ENCODE measurements at places on chromosomes 3 and 15.

DNA sequence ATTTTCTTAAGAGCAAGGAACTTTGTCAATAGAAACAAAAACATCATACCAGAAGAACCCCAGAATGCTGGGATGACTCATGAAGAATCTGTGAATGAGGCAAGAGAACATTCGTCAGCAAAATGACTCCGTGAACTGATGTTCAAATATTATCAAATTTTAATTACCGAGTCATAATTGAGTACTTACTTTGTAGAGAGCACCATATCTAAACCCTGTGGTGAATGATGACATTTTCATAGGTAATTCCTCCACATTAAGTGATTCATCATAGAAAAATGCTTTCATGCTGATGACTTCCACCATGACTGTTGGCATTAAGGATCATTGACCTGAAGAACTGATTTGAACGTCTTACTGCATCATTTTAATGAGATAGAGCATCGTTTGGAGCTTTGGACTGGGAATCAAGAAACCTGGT, 56.3 kb downstream of the PPARG start:
- DNase-seq: no peak

GRCh38 chr3:15634671-15635070, 33.1 kb downstream of the BTD start:
- DNase-seq: no peak

DNA sequence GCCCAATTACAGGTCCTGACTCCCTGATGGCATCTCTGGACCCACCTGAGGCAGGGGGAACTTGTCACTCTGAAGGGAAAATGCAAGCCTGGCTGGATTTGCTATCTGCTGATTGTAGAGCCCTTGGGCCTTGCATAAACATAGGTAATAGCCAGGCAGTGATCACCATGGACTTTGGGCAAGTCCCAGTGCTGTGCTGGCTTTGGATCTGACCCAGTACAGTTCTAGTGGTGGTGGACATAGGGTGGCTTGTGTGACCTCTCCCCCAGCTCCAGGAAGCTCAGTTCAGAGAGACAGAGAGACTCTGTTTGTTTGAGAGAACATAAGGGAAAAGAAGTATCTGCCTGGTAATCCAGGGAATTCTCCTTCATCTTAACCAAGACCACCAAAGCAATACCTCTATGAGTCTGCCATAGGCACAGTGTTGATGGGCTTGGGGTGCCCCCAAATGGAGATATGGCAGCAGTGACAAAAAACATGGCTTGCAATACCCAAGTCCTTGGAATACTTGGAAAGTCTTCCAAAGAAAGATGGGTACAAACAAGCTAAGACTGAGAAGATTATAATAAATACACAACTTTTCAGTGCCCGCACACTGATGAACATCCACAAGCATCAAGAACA, 348.5 kb downstream of the PYDC2 start:
- no peak for DNase-seq

GRCh38 chr3:184680385-184681345, 31.2 kb downstream of the MAGEF1 start:
- DNase-seq: no peak

GRCh38 chr15:35998663-35999602, 453.0 kb upstream of the DPH6 start:
- DNase-seq: no peak

DNA sequence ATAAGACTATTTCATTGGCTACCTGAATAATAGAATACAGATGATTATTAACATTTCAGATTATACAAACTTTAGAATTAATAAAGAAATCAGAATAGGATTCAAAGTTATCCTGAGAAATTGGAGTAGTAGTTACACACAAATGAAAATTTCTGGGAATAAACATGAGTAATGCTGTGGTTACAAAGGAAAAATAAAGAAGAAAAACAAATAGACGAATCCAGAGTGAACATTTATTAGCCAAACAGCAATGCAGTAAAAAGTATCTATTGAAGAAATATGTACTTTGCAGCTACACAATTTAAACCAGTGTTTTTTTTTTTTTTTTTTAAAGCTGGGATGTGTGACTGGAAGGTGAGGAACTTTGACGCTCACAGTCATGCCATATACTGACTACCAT, 1159.2 kb downstream of the TUSC7 start:
- DNase-seq: no peak

GRCh38 chr3:134621854-134622253, 29.0 kb downstream of the KY start:
- no peak for DNase-seq

GRCh38 chr3:194777729-194778128, 92.0 kb downstream of the FAM43A start:
- DNase-seq: no peak

DNA sequence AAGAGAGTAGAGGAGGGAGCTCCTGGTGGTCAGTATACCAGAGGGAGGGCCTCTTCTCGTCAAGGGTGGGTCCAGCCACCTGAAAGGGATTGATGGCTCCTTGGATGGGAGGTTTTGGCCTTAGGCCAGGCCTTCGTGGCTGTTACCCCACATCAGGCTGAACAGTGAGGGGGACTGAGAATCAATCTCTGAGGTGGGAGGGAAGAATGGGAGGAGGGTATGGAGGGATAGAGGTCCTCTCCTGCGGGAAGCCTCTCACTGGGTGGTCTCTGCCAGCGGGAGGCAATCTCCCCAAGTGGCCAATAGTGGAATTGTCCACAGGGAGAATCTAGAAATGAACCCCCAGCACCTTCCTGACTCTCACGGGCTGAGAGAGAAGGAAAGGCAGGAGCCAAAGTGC, 53.5 kb downstream of the BSN start:
- no peak for DNase-seq

DNA sequence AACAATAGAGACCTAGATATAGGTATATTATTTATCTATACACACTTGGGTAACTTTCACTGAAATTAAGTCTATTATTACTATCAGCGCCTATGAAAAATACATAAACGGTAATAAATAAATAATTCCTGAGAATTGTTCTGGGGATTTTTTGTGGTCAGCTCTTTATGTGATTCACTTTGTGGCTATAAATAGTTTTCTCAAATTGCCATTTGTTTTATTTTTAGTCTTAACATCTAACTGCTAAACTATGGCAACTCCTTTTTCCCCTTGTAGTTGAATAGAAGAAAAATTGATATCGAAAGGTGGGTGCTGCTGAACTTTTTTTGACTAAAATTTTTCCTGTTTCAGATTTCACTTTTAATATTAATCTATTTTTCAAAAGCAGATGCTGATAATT, 189.0 kb downstream of the VGLL3 start:
- no peak for DNase-seq

- no peak for DNase-seq
Measured at GRCh38 chr3:119380697-119381096, 82.7 kb downstream of the TMEM39A start.
